ENCODE measurements at places on chromosomes 12 and 14. TPM values are rescaled to one million over a fixed set of nuclear protein-coding genes. Genes with fewer than 3 reads are reported as not detected.

PRICKLE1 gene
- total RNA-seq, result 7.2 TPM

PLEKHH1 gene
- total RNA-seq, result 94.1 TPM

KRT6B gene
- not detected for total RNA-seq

TGM1 gene
- total RNA-seq, result 1.7 TPM

CABP1 gene
- total RNA-seq, result 0.86 TPM

All from endodermal cell (in vitro differentiated cells).